ENCODE measurements at places on chromosomes 1 and 21.

GRCh38 chr21:39690454-39690853 lies 54.5 kb upstream of the IGSF5 start:
- no peak for DNase-seq

DNA sequence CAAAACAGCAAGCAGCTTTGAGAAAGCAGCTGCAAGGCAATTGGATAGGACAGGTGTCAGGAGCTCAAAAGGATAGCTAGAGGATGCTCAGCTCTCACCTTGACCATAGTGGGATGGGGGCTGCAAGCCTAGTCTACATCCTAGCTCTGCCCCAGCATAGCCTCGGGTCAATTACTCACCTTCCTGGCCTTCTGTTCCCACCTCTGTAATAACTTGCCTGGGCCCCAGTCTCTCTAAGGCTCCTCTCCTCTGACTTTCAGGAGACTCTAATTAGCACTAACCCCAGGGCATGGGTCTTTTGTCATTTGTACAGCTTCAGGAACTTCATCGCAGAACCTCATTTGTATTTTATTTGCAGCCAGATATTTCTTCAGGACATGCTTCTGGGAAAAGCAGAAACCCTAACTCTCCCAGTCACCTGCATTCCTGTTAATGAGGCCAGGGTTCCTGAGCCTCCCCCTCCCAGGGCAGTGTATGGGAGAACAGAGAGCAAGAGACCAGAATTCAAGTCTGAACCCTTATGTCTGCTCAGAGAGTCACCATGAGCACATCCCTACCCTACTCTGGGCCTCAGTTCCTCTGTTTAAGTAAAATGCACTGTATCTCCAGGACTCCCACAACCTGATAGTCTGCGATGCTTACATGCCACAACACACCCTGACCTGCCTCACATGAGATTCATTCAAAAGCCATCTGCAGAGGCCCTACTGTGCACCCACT lies 108.1 kb downstream of the MATN1 start:
- no peak for DNase-seq

GRCh38 chr21:32494934-32495709 lies 82.6 kb downstream of the EVA1C start:
- DNase-seq = no peak

- DNase-seq = no peak
Observed at GRCh38 chr1:246161626-246162025, 345.5 kb downstream of the SMYD3 start.

- DNase-seq = no peak
Observed at GRCh38 chr1:182608236-182608635, 4.0 kb upstream of the RGS16 start.

DNA sequence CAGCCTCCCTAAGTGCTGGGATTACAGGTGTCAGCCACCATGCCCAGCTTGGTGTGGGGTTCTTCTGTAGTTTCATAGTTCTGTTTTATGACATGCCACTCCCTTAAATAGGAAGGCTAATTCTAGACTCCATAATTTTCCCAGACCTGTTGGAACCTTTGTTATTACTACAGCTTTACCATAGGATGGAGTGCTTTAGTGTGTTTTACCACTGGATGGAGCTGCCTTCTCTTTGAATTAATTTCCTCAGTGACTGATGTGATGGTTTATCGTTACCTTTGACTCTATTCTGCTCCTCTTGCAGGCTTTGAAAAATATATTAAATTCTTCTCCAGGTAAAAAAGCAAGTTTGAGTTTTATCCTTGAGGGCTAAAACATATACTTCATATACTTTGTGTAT lies 84.6 kb upstream of the NEK7 start:
- no peak for DNase-seq

DNA sequence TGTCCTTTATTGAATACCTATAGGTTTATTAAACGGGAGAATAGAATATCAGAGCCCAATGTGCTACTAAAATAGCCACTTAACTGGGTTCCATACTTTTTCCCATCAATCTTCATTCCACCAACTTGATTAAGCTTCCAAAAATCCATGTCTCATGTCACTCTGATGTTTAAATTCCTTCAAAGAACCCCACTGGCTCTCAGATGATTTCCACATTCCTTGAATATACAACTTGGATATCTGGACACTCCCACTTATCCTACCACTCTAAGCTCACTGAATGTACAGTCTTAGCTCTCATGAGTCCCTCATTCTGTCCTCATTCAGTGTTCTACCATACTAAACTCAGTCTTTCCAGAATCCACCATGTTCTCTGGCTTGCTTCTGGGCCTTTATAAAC lies 21.1 kb downstream of the COL11A1 start:
- no peak for DNase-seq

GRCh38 chr1:153430561-153430960 lies 14.2 kb downstream of the S100A7A start:
- no peak for DNase-seq

GRCh38 chr1:247430434-247430833 lies 14.5 kb downstream of the NLRP3 start:
- peak; percentile 16 for DNase-seq

DNA sequence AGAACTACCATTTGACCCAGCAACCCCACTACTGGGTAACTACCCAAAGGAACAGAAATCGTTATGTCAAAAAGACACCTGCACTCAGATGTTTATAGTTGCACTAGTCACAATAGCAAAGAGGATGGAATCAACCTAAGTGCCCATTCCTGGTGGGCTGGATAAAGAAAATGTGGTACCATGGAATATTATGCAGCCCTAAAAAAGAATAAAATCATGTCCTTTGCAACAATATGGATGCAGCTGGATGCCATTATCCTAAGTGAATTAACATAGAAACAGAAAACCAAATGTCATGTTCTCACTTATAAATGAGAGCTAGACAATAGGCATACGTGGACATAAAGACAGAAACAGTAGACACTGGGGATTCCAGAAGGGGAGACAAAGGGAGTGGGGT lies 32.5 kb upstream of the IRF2BP2 start:
- DNase-seq = no peak

DNA sequence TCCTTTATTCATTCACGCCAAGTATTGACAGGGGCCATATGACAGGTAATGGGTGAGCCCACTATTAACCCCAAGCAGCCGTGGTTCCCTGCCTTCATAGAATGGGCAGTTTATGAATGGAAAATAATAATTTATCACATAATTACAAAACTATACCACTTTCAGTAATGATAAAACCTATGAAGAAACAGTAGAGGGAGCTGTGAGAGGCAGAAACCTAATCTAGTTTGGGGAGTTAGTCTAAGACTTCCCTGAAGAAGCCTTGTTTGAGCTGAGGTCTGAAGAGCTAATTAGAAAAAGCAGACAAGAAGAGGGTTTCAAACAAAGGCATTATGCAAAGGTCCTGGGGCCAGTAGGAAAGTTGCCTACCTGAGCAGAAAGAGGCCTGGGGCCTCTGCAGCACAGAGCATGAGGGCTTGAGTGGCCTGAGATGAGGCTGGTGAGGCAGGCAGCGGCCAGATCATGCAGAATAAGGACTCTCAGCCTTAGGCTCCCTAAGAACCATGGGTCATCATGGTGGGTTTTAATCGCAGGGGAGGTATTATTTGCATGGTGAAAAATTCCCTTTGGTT lies 142.8 kb downstream of the ATG4C start:
- DNase-seq = no peak

DNA sequence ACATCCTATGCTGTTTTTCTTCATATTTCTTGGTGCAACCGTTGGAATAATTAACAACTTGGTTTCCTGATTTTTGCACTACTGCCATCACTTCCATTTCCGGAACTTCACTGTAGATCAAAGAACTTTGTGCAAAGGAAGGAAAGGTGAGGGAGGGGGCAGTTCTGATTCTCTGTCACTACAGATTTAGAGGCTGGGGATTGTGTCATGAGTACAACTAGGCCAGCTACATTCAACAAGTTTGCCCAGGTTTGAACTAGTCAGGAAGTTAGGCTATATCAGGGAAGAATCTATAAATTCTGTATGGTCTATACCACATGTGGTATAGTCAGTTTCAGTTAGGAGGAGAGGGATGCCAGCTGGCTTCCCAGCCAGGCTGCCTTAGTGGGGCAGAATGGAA lies 84.2 kb downstream of the RGL1 start:
- DNase-seq = no peak

GRCh38 chr1:183019860-183020259 lies 3.4 kb upstream of the LAMC1 start:
- no peak for DNase-seq

DNA sequence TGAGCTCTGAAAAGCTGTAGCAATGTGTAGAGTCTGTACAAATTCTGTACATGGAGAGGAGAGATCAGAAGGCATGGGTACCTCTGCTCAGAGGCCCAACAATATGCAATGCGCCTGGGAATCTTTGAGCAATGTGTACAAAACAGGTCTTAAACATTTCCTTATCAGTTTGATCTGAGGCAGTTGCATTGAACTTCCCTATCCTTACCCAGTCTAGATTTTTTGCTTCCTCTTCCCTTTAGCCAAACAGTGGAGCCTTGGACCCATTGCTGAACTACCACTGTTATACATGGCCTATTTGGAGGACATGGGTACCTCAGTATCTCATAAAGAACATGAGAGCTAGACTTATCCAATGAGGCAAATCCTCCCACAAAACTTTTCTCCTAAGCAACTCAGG lies 12.6 kb upstream of the MNDA start:
- DNase-seq = no peak

- DNase-seq = peak; percentile 41
Observed at GRCh38 chr1:66374561-66375111, 159.3 kb upstream of the SGIP1 start.

DNA sequence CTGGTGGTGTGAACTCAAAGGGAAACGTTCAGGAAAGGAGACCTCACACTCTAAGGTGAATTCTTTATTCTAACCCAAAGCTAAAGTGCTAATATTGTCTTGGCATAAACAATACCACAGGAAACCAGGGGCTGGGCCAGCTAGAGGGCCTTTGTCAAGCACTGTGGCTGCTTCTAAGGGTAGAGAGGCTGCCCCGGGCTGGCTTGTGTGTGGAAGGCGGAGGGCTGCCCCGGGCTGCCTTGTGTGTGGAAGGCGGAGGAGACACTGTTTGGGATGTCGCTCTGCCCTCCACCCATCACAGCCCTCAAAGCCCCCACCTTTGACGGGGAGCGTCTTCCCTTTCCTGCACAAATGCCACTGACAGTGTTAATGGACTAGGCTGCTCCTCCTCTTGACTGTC lies 216.8 kb downstream of the TOMM20 start:
- DNase-seq = peak; percentile 48

GRCh38 chr1:65626003-65626402 lies 166.7 kb upstream of the PDE4B start:
- DNase-seq = no peak

- no peak for DNase-seq
Observed at GRCh38 chr1:65378247-65378946, 42.1 kb upstream of the LEPR start.

- DNase-seq = no peak
Observed at GRCh38 chr1:114485286-114485685, 25.7 kb downstream of the TRIM33 start.

DNA sequence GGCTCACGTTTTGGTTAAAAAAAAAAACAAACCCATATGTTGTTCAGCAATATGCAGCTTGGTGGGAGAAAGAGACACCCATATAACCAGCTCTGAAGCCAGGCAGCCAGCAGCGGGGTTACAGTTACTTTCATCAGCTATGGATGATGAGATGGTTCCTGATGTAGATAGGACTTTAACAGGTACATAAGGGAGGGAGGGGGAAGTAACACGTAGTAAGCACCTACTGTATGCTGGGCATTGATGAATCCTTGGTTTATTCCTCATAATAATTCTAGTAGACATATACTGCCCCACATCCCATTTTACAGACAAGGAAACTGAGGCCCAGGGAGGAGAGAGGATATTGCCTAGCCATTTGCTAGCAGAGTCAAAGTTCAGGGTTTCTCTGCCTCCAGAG lies 2.0 kb downstream of the SLC1A7 start:
- DNase-seq = no peak

- DNase-seq = no peak
Observed at GRCh38 chr1:25944986-25945385, 38.8 kb upstream of the STMN1 start.

DNA sequence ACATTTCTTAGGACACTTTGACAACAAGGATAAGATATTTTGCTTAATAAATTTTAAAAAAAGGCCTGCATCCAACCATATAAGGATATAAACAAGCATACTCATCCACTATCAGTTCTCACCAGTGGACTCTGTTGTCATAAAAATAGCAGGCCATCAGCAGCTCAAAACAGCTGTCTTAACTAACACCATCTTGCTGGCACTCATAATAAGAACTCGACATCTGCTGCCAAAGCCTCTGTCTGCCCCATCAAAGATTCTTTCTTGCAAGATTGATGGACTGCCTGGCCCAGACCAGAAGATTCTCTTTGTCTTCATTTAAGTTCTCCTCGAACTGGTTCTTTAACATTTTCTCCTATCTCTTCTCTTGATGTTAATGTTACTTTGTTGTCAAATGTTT lies 10.1 kb downstream of the JMJD4 start:
- no peak for DNase-seq

DNA sequence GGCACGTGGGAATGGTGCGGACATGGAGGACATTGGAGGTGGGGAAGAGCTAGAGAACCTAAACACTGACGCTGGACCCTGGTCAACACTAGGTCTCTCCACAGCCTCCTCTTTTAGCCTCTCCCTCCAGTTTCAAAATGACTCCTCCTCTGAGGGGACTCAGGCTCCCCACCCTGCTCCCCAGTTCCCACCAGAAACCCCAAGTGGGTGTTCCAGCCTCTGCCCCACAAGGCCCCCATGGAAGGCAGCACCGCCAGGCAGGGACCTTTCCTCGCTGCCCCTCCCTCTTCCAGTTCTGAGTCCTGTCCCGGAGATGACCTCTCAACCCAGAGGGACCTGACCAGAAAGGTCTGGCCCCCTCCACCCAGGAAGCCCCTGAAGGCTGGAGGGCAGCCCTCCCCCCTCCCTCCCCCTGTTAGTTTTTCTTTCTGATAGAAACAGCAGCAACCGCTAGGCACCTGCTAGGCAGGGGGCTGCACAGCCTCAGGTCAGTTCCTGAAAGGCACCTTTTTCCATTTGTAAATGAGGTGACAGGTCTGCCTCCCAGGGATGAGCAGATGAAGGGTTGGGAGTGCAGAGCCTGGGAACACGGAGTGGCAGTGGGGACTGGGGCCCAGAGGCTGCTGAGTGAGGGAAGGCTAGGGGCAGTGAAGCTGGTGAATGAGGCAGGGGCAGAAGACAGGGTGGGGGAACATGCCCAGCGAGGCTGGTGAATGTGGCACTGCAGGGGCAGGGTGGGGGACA lies 9.3 kb upstream of the ITGB2 start:
- no peak for DNase-seq

- DNase-seq = no peak
Observed at GRCh38 chr1:29281571-29281970, 45.2 kb downstream of the PTPRU start.

- no peak for DNase-seq
Observed at GRCh38 chr1:12454406-12455391, 163.3 kb downstream of the DHRS3 start.

DNA sequence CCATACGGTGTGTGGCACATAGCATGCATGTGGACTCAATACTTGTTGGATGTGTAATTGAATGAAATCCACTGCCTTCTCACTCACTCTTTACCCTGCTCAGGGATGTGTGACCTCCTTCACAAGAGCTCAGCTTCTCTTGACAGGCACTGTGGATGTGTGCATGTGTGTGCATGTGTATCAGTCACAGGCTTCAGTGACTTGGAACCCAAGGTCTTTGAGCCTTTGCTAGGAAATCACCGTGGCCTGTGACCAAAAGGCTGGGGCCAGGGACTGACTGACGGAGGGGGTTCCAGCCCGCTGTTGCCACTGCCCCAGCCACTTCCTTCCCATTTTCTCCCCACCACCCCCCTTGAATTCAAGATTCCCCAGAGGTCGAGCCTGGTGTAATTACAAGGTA lies 144.4 kb upstream of the POU3F1 start:
- DNase-seq = no peak
